ENCODE measurements at places on chromosomes 3 and 15.

DNA sequence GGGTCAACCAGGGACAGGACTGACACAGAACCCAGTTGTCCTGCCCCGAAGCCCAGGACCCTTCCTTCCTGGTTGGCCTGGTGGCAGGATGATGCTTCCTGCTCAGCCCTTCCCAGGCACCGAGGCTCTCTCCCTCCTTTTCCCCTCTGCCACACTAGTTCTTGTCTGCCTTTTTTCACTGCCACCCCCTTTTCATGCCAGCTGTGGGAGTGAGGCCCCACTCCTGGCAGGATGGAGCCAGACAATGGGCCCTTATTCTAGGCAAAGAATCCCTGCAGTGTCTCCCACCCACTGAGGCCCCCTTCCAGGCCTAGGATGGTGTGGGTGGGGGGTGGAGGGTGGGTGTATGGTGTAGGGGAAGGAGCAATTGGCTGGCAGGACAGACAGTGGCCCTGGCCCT is 1.1 kb upstream of the SCAMP5 start:
- no peak for DNase-seq

DNA sequence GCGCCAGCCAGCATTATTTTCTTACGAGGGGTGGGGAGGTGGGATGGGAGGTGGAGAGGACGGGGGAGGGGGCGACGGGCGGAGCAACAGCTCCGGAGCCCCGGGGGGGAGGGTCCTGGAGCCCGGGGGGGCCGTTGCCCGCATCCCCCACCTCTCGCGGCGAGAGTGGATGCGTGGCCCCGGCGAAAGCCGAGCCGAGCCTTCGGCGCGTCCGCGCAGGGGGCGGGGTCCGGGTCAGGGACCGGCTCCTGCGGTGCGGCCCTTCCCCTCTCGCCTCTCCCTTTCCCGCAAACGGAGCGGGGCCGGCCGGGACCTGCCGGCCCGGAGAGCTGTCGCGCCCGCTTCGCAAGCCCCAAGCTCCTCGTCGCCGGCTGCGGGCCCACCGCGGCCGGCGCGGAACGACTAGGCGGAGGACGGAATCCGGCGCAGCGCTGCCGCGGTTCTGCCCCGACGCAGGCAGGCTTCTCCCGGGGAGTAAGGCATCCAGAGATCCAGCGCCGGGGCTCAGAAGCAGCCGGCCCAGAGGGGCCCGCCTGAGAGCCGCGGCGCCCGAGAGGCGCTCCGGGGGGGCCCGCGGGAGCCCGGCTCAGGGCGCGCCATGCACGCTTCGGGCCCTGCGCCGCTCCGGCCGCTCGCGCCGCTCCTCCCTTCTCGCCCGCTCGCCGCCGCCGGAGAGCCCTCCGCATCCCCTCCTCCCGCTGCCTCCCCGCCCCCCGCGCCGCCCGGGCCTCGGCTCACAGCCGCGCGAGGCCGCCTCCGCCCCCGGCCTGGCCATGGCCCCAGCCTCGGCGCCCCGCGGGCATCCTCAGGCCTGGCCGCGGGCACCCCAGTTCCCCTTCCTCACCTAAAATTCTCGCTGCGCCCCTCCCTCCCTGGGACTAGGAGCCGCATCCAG is 459 bp upstream of the ADCY5 start:
- DNase-seq, result no peak

GRCh38 chr3:62882676-62883200 is 7.5 kb upstream of the CADPS start:
- no peak for DNase-seq

DNA sequence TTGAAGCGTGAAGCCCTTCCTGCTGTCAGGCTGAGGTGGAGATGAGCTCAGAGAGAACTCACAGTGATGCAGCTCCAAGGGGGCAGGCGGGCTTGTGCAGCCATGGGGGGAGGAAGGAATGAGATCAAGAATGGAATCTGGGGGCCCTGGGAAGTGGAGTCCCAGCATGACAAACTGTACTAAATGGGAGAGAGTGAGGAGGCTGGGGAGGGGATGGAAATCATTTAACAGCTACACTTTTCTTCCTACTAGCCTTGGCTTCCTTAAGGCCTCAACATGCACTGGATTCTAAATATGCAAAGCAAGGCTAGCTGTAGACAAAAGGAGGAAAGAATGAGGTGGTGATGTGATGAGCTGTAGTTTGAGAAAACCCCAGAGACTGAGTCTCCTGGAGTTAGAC is 133.9 kb downstream of the EEFSEC start:
- DNase-seq, result no peak

- no peak for DNase-seq
Measured at GRCh38 chr3:127791221-127791913, 30.9 kb downstream of the MGLL start.

DNA sequence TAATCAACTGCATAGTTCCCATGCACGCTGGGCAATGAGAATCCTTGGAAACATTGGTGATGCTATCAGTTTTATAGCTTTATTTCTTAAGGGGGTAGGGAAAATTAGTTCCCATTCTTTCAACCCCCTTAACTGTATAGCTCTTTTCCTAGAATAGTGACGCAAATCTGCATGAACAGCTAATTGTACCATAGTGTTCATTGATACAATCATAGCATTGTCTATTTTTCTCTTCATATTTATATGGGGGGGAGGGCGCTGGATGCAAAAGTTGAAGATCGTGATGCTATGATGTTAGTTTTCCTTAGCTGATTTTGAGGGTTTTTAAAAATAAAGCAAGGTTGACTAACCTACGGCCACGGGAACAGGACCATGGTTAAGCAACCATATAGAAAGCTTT is 32.4 kb upstream of the SAMMSON start:
- no peak for DNase-seq

- no peak for DNase-seq
Measured at GRCh38 chr3:157652366-157652765, 149.2 kb upstream of the VEPH1 start.

GRCh38 chr15:90868261-90868689 is at the start of gene FURIN:
Gene FURIN (plus strand): TSS chr15:90868588. CDS start chr15:90875741, 7,153 bp downstream.
- no peak for DNase-seq

DNA sequence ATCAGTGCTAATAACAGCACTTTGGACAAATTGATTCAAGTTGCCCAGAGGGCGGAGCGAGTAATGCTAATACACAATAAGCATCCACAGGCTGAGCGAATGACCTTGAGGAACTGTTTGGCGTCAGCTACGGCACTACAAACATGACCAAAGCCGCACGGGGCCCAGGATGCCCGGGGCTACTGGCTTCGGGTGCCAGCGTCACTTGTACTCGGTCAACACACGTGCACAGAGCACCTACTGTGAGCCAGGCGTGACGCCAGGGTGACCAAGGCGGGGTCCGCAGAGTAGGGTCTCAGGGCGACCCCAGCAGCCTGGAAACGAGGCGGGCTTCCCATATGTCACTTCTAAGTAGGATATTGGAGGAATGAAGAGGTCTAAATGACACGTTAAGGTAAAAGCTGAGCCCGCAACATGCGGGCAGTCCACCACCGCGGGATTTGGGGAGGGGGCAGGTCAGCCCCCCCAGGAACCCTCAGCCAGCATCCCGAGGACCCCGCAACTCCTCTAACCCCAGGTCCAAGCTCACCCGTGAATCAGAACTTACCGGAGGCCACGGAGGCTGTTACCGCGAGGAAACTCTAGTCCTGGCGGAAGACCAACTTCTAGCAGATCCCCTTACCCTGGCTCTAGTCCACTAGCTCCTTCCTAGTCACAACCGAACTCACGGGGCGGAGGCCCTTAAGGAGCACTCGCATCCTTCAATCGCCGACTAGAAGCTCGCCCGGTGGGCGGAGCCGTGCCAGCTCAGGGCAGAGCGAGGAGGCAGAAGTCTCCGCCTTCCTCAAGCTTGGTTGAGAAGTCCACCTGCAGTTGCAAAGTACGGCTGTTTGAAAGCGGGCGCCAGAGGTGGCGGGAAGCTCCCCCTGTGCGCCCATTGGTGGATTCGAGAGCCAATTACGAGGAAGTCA is at the start of gene CEP152:
Gene CEP152 (minus strand): TSS at position 656 of the 911 bp plus-strand sequence. CDS start 5,420 bp downstream, outside the sequence.
- peak; percentile 95 for DNase-seq

DNA sequence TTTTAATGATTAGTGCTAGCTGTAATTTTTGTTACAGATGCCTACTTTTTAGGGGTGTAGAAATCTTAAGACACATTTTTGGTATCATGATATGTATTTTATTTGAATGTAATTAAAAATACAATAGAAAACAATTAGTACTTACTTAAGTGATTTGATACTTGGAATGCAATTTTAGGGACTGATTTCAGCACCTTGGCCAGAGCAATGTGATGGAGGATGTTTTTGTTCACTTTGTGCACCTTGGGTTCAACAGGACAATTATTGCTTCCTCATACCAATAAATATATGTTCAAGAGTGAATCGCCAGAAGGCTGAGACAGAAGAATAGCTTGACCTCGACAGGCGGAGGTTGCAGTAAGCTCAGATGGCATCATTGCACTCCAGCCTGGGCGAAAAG is 22.3 kb downstream of the GMNC start:
- no peak for DNase-seq

- no peak for DNase-seq
Measured at GRCh38 chr3:117633207-117633606, 923.6 kb downstream of the TUSC7 start.

GRCh38 chr3:128293930-128294329 is 140.6 kb downstream of the EEFSEC start:
- DNase-seq, result no peak

- no peak for DNase-seq
Measured at GRCh38 chr15:59143281-59143680, 38.3 kb downstream of the CCNB2 start.

DNA sequence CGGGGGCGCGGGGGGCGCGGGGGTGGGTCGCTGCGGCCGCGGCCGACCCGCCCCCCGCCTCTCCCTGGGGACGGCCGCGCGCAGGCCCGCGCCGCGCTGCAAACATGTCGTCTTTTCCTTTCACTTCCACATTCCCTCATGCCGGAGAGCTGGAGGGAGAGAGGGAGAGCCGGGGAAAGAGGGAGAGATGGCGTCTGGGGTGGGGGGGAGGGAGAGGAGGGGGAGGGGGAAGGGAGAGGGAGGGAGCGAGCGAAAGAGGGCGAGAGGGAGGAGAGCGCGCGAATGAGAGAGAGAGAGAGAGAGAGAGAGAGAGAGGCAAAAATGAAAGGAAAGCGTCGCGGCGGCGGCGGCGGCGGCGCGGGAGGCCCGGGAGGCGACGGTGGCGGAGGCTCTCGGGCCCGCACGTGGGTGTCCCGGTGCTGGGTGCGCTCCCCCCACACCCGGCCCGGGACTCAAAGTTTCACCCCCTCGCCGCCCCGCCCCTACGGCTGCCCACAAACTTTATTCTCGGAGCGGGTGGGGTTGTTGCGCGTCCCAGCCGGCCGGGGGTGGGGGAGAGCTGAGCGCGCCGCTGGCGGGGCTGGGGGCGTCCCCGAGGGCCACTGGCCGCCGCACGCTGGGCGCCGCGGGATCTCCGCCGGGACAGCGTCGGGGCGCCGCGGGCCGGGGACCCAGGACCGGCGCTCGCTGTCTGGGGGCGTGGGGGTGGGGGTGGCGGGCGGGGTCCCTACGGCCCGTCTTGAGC is 731 bp downstream of the ZNF710 start:
- DNase-seq, result peak; percentile 54

DNA sequence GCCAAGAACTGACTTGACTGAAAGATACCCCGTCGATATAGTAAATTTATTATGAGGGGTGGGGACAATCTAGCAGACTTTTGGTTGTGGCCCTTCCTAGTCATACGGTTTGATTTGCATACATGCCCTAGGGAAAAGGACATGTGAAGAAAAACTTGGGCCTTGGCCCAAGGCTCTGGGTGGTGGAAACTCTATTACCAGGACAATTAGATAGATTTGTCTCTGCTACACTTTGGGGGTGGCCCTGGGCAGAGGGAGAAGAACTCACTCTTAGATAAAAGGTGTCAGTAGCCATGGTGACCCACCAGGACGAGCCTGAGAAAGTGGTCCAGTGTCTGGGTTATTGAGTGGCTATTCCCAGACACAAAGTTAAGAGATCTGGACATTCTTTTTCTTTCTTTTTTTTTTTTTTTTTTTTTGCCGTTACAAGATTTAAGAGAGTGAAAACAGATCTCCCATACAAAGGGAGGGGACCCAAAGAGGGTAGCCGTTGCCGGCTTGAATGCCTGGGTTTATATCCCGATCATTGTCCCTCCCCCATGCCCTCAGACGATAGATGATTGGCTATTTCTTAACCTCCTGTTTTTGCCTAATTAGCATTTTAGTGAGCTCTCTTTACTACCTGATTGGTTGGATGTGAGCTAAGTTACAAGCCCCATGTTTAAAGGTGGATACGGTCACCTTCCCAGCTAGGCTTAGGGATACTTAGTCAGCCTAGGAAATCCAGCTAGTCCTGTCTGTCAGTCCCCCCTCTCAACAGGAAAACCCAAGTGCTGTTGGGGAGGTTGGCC is 96.4 kb upstream of the SMAD3 start:
- DNase-seq, result no peak

- no peak for DNase-seq
Measured at GRCh38 chr3:9553021-9553947, at the start of gene LHFPL4. Gene LHFPL4 (minus strand): TSS chr3:9553822. CDS start chr3:9552679, 1,143 bp downstream.

- no peak for DNase-seq
Measured at GRCh38 chr3:55622733-55623132, 135.6 kb upstream of the WNT5A start.

DNA sequence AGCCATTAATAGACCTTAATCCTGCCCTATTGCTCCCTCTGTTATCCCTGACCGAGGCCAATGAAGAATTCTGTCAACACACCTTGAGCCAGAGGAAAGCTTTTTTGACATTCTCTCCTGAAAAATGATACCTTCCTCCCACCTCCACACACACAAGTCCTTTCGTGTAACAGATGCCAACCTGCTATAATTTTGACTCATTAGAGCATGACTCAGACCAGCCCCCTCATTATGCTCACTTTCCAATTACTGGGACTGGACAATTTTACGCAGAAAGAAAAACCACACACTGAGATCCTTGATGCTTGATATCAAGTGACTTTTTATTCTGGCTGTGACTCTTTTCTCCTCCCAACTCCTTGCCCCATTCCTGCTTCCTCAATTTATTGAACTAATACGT is 50.9 kb downstream of the LSAMP start:
- no peak for DNase-seq

DNA sequence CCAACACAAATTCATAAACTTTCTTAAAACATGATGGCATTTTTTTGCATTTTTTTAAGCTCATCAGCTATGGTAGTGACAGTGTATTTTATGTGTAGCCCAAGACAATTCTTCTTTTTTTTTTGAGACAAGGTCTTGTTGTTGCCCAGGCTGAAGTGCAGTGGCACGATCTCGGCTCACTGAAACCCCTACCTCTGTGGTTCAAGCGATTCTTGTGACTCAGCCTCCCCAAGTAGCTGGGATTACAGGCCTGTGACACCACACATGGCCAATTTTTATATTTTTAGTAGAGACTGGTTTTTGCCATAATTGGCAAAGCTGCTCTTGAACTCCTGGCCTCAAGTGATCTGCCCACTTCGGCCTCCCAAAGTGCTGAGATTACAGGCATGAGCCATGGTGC is 17.3 kb upstream of the USP50 start:
- DNase-seq, result no peak

GRCh38 chr15:101258238-101259144 is 6.6 kb upstream of the CHSY1 start:
- no peak for DNase-seq

GRCh38 chr15:101672298-101672697 is 20.1 kb upstream of the TM2D3 start:
- DNase-seq, result no peak

- no peak for DNase-seq
Measured at GRCh38 chr3:37521429-37521828, 340.3 kb upstream of the CTDSPL start.

- DNase-seq, result no peak
Measured at GRCh38 chr3:184184546-184185230, 1.3 kb upstream of the ABCF3 start.

GRCh38 chr3:100518244-100518643 is 25.8 kb downstream of the TMEM45A start:
- no peak for DNase-seq

- DNase-seq, result no peak
Measured at GRCh38 chr15:85800478-85801123, 5.9 kb upstream of the KLHL25 start.

- DNase-seq, result no peak
Measured at GRCh38 chr3:42552830-42553229, 28.9 kb downstream of the SEC22C start.

Data from activated T-cell treated with anti-CD3 and anti-CD28 coated beads for 48 hours (primary cell).